ENCODE measurements at places on chromosomes 12 and 14.

- no peak for DNase-seq
These were observed 159.0 kb upstream of the PZP start for GRCh38 chr12:9367201-9367600.

GRCh38 chr14:51248016-51248987, 8.3 kb downstream of the TMX1 start:
- DNase-seq: peak; percentile 7

GRCh38 chr14:70052990-70053389, 135.8 kb downstream of the SLC8A3 start:
- DNase-seq: no peak

GRCh38 chr12:64621257-64621942, 11.1 kb downstream of the RASSF3 start:
- DNase-seq: no peak

DNA sequence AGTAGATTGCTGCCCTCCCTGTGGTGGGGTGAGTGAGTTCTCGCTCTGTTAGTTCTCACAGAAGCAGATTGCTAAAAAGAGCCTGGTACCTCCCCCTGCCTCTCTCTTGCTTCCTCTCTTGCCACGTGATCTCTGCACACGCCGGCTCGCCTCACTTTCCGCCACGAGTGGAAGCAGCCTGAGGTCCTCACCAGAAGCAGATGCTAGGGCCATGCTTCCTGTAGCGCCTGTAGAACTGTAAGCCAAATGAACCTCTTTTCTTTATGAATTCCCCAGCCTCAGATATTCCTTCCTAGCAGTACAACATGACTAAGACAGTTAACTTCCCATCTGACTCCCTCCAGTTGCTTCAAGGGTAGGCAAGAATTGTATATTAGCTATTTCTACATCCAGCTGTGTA, 76.2 kb downstream of the ETV6 start:
- no peak for DNase-seq

GRCh38 chr12:131106349-131106941, 152.7 kb downstream of the ADGRD1 start:
- DNase-seq: no peak

DNA sequence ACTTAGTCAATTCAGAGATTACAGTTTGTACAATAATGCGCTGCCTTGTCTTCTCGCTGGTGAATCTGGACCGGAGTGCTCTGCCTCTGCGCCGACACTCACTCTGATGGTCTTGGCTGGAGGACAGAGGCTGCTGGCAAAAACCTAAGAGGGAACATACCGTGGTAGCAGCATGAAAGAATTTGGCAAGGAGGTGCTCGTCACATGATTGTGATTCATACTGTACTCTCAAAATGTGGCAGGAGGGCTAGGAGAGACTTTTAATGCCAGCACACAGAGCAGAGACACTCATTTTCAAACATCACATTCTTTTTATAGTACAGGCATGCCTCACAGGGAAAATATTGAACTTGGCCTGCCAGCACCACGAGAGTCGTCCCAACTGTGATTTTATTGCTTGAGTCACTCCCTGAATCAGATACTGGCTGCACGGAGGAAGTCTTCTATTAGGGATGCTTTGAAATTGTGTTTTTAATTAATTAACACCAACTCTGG, 67.8 kb downstream of the HMGA2 start:
- DNase-seq: no peak

GRCh38 chr12:111268738-111269572, 99.9 kb downstream of the PHETA1 start:
- DNase-seq: peak; percentile 36

DNA sequence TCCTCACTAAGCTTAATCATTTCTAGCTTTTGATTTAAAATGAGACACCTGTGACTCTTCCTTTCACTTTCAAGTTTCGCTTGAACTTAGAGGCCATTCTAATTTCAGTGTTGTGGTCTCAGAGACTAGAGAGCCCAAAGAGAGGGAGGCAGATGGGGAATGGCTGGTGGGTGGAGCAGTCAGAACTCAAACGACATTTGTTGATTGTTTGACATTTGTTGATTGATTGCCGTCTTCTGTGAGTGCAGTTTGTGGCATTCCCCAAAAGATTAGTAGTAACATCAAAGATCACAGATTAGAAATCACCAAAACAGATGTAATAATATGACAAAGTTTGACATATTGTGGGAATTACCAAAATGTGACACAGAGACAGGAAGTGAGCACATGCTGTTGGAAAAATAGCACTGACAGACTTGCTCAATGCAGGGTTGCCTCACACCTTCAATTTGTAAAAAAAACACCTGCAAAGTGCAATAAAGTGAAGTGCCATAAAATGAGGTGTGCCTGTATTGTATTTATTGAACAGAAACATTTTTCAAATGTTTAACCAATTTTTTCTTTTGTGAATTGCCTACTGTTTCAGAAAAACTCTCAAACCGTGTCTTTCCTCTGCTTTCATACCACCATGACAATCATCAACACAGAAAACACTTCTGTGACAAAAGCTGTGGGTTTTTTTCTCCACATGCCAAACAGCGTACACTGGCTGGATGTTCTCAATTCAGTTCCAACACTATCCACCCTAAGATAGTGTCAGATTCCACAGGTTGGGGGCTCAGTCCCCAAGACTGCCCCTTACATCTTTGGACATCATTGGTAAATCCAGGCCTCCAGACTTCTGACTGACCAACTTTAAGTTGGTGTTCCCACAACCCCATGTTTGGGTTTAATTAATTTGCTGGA, 376.3 kb upstream of the RGS6 start:
- DNase-seq: no peak

DNA sequence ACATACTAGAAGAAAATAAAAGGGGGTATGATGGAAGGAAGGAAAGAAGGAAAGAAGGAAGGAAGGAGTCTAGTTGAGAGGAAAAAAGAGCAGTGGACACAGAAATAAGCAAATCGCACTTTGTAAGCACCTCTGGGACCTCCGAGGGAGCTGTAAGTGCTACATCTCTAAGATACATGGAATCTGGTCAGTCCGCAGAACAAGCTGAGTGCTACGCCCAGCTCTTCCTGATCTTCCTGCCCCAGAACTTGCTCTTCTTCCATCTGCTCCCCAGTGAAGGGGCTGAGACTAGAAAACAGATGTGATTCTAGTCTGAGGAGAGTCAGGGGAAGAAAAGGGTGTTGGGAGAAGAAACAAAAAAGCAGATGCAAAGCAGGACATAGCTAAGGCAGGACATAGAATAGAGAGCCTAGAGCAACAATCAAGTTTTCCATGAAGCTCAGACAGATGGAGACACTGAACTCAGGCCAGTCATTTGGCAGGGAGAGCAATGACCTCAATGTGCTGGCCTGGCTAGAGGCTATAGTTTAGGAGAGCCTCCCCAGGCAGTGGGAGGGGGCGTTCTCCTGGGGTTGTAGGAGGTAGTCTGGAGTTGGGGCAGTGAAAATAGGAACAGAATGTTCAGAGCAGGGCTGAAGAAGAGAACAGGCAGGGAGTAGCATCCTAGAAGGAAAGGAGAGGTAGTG, 1.7 kb upstream of the MFAP5 start:
- no peak for DNase-seq

- DNase-seq: no peak
These were observed 48.9 kb downstream of the SMOC1 start for GRCh38 chr14:69928111-69928523.

Measured in GM12891 (cell line).